ENCODE measurements at places on chromosomes 13 and 19.

- DNase-seq: no peak
Observed at GRCh38 chr13:108927615-108928014, 298.2 kb downstream of the MYO16 start.

- DNase-seq: no peak
Observed at GRCh38 chr13:85368686-85369085, 430.5 kb downstream of the SLITRK6 start.

- DNase-seq: no peak
Observed at GRCh38 chr13:26971990-26972887, 199.4 kb downstream of the USP12 start.

GRCh38 chr13:40969169-40969901, 49.8 kb downstream of the ELF1 start:
- DNase-seq: no peak

DNA sequence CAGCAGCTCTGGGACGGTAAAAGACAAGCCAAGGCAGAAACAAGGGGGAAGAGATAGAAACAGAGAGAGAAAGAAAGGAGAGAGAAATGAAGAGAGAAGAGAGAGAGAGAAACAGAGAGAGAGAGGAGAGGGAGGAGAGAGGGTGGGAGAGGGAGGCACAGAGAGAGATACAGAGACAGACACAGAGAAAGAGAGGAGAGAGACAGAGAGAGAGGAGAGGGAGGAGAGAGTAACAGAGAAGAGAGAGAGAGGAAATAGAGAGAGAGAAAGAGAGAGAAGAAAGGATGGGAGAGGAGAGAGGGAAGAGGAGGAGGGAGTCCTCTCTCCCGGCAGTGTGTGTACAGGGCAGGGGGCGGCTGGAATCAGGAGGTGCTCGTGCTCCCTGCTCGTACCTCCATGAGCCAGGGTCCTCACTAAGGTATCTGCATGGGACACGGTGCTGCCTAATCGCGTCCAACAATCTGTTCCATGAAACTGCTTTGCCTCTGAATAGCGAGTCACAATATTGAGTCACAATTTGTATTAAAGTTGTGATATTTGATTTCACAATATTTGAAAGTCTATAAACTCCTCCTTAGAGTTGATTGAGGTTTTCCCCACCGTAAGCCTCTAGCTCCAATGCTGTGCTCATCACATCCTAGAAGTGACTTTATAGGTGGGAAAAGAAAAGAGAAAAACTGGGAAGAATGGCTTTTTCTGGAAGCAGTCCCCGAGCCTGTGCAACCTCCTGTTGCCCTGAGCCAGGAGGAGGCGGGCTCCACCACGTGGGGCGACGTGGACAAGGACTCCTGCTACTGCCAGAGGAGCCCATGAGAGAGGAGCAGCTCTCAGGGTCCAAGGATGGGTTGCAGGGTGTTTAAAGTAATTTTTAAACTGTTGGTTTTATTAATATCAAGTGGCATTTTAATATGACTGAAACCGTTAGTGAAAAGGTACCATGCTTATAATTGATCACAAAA, 81.7 kb upstream of the ARHGEF7 start:
- DNase-seq: no peak
